Foreskin melanocyte (primary cell): ENCODE measurements at places on chromosomes 11 and 22.

DNA sequence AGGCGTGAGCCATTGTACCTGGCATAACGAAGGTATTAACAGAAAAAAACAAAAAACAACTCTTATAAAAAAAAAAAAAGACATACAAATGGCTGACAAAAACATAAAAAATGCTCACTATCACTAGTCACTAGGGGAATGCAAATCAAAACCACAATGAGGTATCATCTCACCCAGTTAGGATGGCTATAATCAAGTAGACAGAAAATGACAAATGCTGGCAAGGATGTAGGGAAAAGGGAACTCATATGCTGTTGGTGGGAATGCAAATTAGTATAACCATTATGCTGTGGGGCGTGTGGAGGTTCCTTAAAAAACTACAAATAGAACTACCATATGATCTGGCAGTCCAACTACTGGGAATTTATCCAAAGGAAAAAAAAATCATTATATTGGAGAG lies 17.0 kb downstream of the THY1 start:
- no peak for DNase-seq

DNA sequence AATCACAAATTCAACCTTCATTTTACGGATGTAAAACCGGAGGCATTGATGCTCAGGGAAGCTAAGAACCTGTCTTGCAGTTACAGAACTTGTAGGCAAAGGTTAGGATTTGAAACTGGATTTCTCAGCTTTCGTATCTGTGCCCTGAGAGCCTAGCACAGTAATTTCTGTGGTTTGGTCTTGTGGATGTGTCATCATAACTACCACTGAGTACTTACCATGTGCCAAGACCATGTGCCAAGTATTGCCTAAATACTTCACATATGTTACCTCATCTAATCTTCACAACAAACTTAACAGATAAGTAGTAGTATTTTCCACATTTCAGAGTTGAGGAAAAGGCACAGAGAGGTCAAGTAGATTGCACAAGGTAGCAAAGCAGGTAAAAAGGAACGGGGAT lies 140.7 kb downstream of the NXPE2 start:
- DNase-seq: no peak

DNA sequence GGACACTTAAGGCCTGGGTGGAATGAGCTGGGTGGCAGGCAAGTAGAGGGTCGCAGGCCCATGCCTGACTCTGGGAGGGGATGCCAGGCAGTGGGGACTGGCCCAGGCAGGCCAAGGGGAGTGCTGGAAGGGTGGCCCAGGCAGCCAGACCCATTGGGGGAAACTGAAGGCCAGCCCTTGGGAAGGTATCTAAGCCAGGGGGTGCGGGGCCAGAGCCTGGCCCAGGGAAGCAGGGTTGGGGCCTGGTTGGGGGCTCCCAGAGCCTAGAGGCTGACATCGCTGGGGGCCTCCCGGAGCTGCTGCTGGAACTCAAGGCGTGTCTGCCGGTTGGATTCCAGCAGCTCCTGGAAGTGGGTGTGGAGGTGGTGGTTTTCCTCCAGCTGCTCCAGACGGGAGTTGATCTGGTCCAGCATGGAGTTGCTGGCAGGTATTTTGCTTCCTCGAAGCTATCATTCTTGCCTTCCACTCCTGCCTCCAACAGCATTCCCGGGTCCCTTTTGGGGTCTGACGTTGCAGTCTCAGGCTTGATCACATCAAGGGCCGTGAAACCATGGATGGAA lies 35.3 kb upstream of the XBP1 start:
- no peak for DNase-seq

DNA sequence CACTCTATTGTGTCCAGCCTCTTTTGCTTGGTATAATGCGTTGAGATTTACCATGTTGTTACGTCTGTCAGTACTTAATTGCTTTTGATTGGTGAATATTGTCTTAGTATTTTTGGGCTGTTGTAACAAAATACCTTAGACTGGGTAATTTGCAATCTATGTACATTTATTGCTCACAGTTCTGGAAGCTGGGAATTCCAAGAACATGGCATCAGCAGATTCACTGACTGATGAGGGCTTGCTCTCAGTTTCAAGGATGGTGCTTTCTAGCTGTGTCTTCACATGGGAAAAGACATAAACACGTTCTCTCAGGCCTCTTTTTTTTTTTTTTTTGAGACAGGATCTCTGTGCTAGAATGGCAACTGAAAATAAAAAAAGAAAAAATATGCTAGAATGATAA lies 46.7 kb upstream of the INCENP start:
- no peak for DNase-seq
